Cerebellar nuclear complex (tissue), 1 donor: ENCODE measurements at places on chromosomes 6 and 20.

- DNase-seq = no peak
These were observed 88.8 kb upstream of the ZFP64 start for GRCh38 chr20:52280407-52280806.

- no peak for DNase-seq
These were observed 1.4 kb upstream of the CEP43 start for GRCh38 chr6:166997768-166998255.

DNA sequence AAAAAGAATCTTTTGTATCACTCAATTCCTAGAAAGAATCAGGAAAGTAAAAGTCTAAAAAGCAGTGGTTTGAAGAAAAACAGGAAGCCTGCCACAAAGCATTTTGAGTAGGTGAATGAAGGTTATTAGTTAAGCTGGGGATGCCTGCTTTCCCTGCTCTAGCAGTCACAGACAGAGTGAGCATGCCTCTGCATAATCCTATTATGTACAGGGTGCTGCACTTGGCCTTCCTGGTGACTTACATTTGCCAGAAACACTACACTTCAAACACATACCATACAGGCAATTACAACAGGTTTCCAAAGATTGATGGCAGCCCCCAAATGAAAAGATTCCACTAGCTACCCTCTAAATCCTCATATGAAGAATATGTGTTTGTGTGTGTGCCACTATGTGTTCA is 130.8 kb downstream of the TPBG start:
- DNase-seq = no peak

DNA sequence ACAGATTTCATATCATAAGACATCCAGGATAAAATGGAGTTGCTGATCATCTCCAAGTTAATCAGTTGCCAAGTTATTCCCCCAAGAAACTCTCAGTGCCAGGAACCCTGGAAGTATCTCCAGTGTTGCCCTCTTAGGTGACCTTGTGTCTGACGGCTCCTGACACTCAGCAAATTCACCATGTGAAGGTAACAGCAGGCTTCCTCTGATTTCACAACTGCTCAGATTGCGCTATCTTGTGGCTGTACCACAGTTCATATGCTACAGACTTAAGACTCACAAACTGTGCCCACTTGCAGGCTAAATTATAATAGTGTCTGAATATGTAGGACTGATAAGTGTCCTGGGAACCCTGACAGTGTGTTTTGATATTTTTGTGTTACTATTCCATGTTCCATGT is 186.6 kb upstream of the OPRM1 start:
- DNase-seq = no peak

DNA sequence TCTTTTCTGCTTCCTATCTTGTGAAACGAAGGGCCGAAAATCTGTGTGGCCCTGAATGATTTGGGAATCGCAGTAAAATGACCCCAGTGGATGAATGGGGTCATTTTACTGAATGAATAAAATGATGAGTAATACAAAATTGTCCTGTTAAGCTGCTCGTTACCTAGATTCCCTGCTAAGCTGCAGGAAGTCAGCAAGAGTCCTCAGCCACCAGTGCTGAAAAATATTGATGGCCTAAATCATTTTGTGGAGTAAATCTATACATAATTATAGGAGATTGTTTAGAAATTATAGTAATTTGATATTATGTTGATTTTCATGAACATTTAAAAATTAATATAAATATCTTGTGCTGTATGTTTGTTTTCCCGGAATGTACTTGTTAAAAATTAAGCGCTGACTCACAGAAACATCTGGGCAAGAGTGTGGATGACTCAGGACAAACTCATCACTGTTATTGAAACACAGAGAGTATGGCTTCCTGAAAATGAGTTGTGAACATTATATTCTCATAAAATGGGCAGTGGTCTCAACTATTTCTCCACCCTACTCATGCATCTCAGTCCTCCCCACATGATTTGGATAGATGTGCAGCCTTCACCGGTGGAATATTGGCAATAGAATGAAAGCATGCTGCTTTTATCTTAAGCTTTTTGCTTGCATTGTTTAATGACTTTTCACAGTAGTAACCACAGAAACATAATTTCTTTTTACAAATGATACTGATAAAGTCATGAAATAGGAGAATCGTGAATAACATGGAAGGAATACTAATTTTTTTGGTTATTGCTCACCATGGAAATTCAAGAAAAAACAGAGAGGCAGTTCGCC is 36.2 kb upstream of the RGS17 start:
- DNase-seq = no peak

GRCh38 chr6:139722530-139722929 is 348.1 kb upstream of the CITED2 start:
- DNase-seq = no peak

GRCh38 chr6:113587078-113587699 is 270.0 kb upstream of the MARCKS start:
- DNase-seq = no peak

- no peak for DNase-seq
These were observed 808.4 kb upstream of the EPHA7 start for GRCh38 chr6:94227741-94228140.

DNA sequence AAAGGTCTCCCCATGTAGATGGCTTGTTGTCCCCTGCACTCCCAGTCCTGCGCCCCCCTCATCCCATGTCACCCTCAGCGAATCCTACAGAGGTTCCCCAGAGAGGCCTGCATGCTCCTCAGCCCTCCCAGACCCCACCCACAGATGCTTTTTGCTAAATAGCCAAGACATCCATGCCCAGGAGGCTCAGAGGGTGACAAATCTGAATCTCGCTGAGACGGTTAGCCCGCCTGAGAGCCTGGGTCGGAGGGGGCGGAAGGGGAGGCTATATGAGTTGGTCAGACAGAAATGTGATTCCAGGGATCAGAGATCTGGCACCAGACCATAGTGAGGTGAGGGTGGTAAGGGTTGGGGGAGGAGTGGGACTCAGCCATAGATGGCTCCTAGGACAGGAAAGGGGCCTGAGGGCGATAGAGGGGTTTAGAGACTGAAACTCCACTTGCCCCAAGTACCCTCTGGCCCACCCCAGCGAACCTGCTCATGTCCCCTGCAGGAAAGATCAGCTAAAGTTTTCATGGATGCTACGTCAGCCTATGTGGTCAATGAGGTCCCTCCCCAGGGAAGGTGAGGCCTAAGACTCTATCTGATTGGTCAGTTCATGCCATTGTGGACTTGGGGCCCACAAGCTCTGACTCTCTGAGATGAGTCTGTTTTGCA is 33.2 kb downstream of the TFEB start:
- no peak for DNase-seq

DNA sequence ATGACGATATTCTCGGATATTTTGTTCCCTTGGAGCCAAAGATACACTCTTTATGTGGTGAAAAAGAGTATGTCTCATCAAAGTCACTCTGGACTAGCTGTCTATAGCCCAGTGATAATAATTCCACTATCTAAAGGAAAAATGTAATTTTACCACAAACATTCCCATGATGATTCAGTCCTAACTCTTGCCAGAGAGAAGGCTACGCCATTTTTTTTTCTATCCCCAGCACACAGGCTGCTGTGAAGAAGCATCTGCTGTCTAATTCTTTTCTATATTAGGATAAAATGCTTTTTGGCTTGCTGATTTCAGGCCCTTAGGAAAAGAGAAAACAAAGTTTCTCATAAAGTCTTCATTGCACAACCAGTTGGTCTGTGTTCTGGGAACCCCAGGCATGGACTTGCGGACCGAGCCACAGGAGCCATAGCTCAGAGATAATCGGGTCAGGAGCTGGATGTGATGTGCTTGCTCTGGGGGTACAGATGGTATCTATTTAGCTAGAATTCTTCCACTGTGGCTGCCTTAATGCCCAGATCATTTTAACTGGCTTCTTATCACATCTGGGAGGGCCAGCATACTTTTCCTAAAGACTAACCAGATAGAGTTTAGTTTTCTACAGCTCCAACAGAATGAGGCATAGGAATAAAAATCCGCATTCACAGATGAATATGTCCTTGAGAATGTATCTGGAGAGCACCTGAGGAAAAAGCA is 683.7 kb upstream of the ID4 start:
- no peak for DNase-seq

- DNase-seq = no peak
These were observed at the start of gene COL20A1 for GRCh38 chr20:63292904-63293303. TSS of gene COL20A1 (plus strand) at chr20:63293186. CDS start at chr20:63295108, 1,922 bp downstream.

- no peak for DNase-seq
These were observed 7.9 kb downstream of the RREB1 start for GRCh38 chr6:7115543-7116231.

DNA sequence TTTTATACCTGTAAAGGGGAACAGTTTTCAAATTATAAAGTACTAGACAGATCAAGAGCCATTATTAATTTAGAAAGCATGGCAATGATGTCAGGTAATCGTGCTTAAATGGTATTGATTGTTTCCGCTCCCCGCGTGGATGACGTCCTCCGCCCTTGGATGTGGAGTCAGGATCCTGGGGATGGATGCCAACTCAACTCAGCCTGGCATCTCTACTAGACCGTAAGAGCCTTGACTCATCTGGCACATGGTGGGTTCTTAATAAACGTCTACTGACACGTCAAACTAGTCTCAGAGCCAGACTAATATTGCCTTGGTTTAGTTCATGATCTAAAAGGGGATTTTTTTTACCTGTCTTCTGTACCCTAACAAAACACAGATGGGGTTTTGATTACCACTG is 80.2 kb downstream of the LRFN2 start:
- DNase-seq = no peak

DNA sequence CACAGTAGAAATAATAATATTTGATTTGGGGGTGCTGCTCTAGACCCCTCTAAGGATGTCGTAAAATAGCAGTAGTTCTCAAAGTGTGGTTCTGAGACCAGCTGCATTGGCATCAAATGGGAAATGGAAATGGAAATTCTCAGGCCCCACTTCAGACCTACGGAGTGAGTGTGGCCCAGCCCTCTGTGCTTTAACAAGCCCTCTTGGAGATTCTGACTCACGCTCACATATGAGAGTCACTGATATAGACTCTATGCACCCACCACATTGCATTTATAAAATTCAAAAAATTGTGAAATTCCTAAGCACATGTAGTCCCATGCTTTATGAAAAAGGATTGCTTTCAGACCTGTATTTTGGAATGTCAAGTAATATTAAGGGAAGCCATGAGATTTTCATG is 14.2 kb upstream of the PPP1R16B start:
- DNase-seq = no peak

DNA sequence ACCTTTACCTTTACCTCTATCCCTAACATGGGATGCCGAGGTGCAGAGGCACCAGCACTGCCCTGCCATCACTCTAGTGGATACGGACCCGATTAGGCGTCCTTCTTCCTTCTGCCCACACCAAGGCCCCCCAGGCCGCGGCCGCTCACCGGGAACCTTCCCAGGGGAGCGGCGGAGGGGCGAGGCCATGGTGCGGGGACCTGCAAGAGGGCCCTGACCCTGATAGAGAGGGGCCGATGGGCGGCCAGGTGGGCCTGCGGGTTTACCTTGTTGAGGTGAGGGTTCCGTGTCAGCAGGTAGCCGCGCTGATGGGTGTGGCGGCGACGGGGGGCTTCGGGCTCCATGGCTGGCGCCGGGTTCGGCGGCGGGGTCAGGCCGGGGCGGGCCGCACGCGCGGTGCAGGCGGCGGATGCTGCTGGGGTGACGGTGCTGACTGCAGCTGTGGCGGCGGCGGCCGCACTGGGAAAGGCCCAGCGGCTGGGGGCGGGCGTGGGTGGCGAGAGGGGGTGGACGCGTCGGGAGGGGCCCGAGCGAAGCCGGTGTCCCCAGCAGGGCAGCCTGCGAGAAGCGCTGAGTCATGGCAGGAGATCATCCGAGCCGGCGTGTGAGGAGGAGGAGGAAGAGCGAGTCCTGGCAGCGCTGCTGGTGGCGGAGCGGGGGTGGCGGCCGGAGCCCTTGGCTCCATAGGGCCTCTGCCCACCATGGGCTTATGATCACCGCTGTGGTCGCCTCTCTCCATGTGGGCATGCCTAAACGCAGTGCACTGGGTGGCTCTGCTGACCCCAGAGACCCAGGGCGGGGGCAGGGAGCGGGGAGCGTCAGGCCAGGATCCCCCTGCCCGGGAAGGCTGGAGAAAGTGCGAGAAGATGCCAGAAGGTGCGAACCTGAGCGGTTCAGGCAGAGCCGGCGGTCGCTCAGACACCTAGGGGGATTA is at the start of gene ME1:
Gene ME1, minus strand, starts transcription at position 441 of the 934 bp plus-strand sequence. Its CDS starts 97 bp downstream, at position 344.
- DNase-seq = no peak

- DNase-seq = no peak
These were observed 292.1 kb downstream of the CDC5L start for GRCh38 chr6:44679438-44680201.

- no peak for DNase-seq
These were observed 4.5 kb downstream of the TMEM63B start for GRCh38 chr6:44131892-44132291.

DNA sequence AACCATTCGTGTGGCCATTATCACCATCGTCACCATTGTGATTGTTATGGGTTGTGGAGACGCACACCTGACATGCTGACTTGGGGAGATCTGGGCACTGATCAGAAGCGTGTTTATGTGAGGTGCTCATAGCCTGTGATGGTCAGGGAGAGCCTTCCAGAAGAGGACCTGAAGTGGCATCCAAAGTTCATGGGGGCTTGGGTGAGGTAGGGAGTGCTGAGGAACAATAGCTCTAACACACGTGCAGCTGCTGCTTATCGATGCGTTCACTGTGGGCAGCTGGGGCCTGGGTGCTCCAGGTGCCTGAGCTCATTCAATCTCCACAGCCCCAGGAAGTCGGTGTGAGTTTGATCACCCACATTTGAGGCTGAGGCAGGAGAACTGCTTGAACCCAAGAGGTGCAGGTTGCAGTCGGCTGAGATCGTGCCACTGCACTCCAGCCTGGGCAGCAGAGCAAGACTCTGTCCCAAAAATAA is 227.3 kb downstream of the PREX1 start:
- no peak for DNase-seq

GRCh38 chr6:103036846-103037245 is 1643.3 kb downstream of the GRIK2 start:
- DNase-seq = no peak

DNA sequence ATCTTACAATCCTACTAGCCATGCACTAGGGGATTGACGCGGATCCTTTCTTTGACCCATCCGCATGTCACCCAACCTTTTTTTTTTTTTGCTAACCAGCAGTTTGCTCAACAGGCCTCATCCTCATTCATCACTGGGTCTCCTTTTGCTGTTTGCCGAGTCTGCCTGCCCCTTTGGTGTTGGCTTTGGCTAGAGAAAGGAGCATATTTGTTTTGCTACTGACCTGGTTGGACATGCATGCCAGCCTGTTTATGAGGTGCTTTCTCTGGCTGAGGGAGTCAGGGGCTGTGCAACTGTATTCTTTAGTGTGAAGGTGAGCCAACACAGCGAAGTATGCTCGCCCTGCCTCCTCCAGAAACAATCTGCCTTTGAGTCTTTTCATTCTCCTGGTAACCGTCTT is 40.2 kb downstream of the E2F3 start:
- DNase-seq = no peak

- no peak for DNase-seq
These were observed 3.2 kb upstream of the TUBB1 start for GRCh38 chr20:59015812-59016711.

DNA sequence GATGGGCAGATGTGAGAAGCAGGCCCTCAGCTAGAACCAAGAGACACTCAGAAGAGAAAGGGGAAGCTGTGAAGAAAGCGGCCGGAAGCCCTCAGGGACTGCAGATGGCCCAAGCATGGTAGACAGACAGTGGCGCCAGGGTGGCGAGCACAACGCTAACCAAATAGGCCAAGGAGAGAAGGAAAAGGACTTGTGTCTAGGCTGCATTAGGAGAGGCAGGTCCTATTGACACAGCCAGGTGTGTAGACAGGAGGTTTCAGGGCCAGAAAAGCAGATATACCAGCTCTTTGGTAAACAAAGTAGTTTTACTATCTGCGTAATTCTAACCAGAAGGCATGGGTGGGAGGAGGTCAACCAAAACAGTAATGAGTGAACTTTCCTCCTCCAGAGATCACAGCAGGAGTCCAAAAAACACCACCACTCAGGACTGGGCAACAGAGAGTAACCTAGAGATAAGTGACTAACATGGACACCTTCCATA is 15.8 kb upstream of the MAP7 start:
- no peak for DNase-seq
